ENCODE measurements at places on chromosomes 13 and 19.

- DNase-seq: peak; percentile 26
Observed at GRCh38 chr13:50257646-50258045, 242.4 kb downstream of the KCNRG start.

DNA sequence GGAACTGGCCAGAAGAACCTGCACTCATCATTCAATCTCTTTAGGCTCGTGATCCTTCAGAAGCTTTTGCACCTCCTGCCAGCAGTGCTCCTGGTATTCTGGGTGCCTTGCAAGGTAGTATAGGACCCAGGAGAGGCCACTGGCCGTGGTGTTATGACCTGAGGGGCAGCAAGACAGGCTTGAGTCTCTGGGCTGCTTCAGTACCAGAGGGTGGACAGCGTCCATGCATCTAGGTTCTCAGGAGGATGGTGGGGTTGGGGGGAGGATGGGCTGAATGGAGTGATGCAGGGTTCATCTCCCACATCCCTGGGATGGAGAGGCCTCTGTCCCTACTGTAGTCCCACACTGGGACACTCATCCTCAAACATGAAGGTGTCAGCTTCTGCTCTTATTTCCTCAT is 41.1 kb downstream of the OR10H4 start:
- DNase-seq: no peak

DNA sequence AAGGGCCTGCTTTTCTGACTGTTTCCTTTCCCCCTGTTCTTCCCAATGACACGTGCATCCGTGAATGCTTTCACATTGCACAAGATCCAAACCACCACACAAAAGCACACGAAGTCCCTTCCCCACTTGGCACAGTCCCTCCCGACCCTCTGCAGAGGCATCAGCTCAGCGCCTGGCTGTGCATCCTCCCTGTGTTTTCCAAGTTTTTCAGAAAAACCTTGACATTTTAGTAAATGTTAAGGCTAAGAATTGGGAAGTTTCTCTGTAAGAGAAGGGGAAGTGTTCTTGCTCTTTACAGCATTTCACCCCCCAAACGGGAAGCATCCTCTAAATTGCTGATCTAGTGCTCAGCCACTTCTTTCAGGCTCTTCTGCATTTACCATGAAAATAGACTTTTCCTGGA is 94.5 kb upstream of the TM9SF2 start:
- no peak for DNase-seq

DNA sequence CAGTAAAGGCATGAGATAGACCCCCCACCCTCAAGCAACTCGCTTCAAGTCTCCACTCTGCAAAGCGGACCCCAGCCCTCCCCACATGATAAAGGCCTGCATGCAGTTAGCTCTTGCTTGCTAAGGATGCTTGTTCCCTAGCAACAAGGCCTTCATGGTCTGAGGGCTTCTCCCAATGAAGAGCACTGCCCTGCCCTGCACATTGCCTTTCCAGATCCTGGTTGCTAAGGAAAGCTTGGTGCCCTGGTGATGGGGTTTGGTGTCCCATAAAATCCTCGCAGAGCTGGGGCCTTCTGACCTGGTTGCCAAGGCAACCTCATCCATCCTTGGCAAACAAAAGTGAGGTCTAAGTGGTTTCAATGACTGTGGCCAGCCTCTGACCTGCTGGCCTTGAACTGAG is 6.0 kb downstream of the DBP start:
- no peak for DNase-seq

GRCh38 chr19:35509018-35509652 is 4.3 kb downstream of the DMKN start:
- peak; percentile 43 for DNase-seq

DNA sequence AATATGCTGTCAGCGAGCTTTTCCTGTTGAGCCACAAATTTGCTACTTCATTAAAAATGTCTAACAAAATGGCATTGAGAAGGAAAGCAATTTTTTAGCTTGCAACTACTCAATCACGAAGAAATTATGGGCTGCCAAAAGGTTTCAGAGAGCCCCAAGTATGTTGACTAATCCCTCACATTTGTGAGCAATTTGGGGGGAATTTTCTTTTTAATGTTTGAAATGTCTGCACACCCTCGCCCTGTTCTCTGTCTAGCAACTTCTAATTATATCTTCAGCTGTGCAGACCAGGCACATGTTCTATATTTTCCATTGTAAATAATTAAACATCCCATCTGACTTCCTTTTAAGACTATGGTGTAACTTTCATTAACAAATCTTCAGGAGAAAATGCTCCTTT is 192.9 kb downstream of the DCT start:
- DNase-seq: no peak

- no peak for DNase-seq
Observed at GRCh38 chr19:4447327-4448146, 10.1 kb downstream of the UBXN6 start.

DNA sequence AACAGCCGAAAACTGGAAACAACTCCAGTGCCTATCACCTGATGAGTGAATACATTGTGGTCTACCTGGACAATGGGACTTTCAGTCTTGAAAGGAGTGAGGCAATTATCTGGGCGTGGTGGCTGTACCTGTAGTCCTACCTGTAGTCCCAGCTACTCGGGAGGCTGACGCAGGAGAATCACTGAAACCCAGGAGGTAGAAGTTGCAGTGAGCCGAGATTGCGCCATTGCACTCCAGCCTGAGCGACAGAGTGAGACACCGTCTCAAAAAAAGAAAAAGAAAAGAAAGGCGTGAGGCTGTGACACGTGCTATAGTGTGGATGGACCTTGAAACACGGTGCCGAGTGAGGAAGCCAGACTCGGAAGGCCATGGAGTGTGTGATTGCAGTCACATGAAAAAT is 4.1 kb upstream of the NTN5 start:
- DNase-seq: no peak

DNA sequence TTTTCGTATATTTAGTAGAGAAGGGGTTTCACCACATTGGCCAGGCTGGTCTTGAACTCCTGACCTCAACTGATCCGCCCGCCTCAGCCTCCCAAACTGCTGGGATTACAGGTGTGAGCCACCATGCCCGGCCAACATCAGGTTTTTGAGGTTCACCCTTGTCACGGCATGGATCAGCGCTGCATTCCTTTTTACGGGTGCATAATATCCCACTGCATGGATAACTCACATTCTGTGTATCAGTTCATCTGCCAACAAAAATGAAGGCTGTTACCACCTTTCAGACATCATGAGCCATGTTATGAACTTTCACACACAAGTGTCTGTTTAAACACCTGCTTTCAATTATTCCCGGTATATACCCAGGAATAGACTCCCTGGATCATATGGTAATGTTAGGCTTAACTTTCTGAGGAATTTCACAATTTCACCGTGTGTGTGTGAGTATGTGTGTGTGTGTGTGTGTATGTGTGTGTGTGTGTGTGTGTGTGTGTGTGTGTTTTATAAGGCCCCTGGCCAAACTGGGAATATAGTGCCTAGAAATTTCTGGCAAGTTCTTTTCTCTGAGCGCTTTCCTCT is 52.2 kb downstream of the AP1M1 start:
- no peak for DNase-seq

DNA sequence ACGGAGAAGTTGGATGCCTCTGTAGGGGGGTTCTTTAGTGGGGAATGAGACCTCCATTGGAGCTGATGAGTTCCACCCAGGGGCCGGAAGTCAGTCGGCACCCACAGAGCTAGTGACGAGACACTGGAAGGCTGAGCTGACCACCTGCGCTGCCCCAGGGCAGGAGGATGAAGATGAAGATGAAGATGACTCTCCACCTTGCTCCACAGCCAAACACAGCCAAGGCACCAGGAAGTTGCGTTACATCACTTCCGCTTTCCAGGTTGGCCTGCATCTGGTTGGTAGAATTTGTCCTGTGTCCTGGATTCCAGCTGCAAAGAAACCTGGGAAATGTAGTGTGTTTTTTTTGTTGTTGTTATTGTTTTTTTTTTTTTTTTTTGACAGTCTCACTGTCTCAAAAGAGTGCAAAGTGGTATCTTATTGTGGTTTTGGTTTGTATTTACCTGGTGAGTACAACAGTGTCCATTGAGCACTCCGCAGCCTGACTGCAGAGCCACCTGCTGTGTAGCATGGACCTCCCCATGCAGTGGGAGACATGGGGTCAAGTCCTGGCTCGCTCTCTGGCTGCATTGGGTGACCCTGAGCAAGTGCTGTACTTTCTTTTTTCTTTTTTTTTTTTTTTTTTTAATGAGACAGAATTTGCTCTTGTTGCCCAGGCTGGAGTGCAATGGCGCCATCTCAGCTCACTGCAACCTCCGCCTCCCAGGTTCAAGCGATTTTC is 1.9 kb downstream of the TBC1D17 start:
- no peak for DNase-seq

GRCh38 chr19:13748169-13748828 is 16.0 kb upstream of the MRI1 start:
- DNase-seq: peak; percentile 27

GRCh38 chr13:96762876-96763275 is 231.4 kb downstream of the OXGR1 start:
- no peak for DNase-seq

GRCh38 chr13:83929157-83929556 is 46.9 kb upstream of the SLITRK1 start:
- no peak for DNase-seq

All from activated CD4-positive, alpha-beta T cell treated with anti-CD3 and anti-CD28 coated beads, Interleukin-2, amount 50 U/mL, for 48 hours (primary cell).